ENCODE measurements at places on chromosomes 16 and 17.

DNA sequence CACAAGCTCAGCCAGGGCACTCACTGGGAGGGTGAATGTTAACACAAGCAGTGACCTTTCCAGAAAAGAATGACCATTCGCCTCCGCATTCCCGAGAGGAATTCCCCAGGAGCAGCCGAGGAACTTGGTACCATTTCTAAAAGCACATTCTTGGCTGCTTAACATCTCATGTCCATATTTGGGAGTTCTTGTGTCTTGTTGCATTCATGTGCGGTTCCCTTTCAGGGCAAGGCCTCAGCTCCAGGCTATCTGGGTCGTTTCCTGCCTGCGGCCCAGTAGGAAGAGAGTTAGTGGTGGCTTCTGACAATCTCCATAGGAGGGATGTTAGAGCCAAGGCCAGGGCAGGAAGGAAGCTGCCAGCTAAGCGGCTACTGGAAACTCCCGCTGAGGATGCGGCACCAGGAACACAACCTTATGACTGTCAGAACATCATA lies 27.8 kb upstream of the MEAK7 start:
- peak; percentile 65 for DNase-seq

- DNase-seq, result no peak
Observed at GRCh38 chr16:58678716-58679115, 5.9 kb downstream of the SLC38A7 start.

DNA sequence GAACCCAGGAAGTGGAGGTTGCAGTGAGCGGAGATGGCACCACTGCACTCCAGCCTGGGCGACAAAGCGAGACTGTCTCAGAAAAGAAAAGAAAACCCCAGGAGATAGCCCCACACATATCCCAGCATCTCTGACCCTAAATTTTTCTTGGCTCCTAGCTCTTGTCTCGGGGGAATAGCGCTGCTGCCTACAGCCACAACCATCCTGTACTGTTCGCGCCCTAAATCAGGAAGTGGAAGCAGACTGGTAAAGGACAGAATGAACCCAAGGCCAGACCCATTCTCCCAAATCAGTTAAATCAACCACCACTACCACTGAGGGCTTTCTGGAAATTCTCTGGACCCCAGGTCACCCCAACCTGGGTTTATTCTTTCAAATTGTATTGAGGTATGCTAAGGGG lies 1.7 kb downstream of the CTDNEP1 start:
- no peak for DNase-seq

DNA sequence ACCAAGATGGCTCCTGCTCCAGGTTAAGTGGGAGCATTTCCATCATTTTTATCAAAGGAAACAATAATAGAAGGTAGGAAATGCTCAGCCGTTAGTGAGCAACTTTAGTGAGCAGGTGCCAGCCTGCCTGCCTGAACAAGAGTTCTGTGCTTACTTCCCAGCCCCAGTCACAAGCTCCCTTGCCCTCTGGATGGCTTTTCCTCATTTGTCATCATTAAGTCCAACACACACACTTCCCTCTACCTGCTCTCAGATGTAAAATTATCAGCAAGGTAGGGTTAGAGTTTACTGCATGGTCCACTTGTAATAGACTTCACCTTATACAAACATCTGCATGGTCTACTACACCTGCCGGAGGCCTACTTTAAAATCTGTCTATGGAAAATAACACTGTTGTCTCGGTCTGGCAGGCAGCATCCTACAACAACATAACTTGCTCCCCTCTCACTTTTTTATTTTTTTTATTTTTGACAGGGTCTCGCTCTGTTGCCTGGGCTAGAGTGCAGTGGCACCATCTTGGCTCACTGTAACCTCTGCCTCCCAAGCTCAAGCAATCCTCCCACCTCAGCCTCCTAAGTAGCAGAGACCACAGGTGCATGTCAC lies 12.7 kb downstream of the TEX2 start:
- DNase-seq, result no peak

GRCh38 chr16:2881783-2882649 lies 999 bp upstream of the FLYWCH2 start:
- DNase-seq, result no peak

Data from forelimb muscle (tissue), 1 donor.